ENCODE measurements at places on chromosomes 6 and 20. TPM values are rescaled to one million over a fixed set of nuclear protein-coding genes. Genes with fewer than 3 reads are reported as not detected.

GRCh38 chr6:130560231-130560630 lies 194.4 kb downstream of the TMEM200A start:
- peak; percentile 61 for DNase-seq

DNA sequence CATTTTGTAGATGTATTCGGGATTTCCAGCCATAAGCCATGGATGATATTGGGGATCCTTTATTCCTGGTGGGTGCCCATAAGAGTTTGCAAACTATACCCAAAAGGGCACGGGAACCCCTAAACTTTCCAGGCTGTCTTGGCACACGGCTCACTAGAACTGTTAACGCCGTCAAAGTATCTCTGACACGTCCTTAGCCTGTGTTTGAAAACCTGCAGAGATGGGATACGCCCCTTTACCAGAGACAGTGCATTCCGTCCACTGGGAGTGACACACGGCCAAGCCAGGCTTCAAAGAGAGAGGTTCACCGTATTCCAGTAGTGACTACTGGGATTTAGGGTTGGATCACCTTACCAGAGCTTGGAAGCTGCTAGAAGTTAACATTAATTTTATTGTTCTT lies 95.0 kb downstream of the THBS2 start:
- no peak for DNase-seq

DNA sequence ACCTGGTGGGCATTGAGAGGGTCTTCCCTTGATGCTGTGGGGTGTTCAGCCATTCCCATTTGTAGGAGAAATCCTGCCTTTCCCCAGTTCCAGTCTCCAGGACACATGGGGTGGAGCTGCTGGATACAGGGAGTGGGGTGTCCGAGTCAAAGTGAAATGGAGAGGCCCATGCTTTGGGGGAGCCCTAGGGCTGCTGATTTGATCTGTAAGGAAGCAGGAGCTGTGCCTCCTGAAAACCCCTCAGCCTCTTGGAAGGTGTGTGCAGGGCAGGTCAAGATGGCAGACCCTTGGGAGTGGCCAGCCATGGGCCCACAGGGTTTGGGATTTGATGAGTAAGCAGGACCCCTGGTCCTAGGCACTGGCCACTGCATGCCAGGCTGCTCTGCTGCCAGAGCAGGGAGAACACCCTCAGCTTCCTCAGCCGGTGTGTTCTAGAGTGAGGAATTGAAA lies 82.0 kb downstream of the SERAC1 start:
- DNase-seq: no peak

The RIPOR2 gene
- 1.7 TPM for total RNA-seq

DNA sequence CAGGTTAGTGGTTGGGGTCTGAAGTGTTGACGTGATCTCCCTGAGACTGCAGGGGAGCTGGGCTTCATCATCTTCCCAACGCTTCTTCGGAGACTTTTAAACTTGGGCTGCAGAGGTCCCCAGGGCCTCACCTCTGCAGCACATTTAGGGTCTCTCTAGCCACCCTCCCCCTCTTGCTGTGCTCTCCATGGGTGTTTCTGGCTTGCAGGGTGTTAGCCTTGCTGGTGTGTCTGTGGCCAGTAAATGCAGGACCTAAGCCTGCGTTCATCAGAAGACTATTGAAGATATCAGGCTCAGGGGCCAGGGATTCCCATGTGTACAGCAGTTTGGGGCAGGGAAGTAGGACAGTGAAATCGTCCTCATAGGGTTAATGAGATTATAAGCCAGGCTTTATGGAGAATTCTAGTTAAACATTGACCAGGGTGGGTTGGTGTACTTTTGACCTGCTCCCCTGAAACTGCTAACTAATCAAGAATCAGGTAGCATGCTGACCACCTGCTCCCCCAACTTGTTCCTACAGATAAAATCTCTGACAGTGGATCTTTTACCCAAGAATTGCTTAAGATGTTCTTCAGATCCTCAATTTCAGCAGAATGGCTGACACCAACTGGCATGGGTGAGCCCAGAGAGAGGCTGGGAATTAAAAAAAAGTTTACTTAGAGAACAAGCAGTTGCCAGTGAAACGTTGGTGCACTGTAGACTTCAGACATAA lies 3.8 kb upstream of the DDO start:
- DNase-seq: no peak

GRCh38 chr6:15489261-15489962 lies 173.4 kb downstream of the DTNBP1 start:
- DNase-seq: no peak

GRCh38 chr6:9412951-9413559 lies 977.7 kb upstream of the SLC35B3 start:
- peak; percentile 32 for DNase-seq

GRCh38 chr20:38434301-38434741 lies 807 bp downstream of the SNHG17 start:
- peak; percentile 28 for DNase-seq

- DNase-seq: no peak
Measured at GRCh38 chr6:137791281-137792159, 75.5 kb upstream of the TNFAIP3 start.

DNA sequence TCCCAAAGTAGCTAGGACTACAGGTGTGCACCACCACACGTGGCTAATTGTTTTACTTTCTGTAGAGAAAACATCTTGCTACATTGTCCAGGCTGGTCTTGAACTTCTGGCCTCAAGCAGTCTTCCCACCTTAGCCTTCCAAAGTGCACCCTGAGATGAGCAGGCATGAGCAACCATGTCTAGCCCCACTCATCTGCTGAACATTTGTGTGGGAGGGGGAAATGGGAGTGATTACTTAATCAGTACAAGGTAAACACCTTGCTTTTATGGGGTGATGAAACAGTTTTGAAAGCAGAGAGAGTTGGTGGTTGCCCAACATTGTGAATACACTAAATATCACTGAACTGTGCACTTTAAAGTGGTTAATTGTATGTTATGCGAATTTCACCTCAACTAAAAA lies 5.3 kb downstream of the APMAP start:
- no peak for DNase-seq

DNA sequence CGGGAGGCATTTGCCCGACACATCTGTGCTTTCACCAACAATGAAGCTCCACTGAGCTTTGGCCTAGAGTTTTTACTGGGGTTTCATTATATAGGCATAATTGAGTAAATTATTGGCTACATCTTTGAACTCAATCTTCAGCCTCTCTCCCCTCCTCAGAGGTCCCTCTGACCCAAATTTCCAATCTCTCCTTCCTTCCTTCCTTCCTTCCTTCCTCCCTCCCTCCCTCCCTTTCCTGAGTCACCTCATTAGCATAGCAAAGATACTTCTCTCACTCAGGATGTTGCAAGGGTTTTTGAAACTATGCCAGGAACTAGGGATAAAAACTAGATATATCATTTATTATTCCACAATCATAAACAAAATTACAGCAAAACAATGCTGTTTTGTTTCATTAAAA lies 238.2 kb upstream of the PRND start:
- peak; percentile 56 for DNase-seq

- no peak for DNase-seq
Measured at GRCh38 chr6:15363523-15364400, 117.9 kb downstream of the JARID2 start.

The PKIB gene
- 0.57 TPM for total RNA-seq

The APMAP gene
- total RNA-seq: 126 TPM

- DNase-seq: peak; percentile 34
Measured at GRCh38 chr20:38272961-38273360, 12.4 kb upstream of the KIAA1755 start.

DNA sequence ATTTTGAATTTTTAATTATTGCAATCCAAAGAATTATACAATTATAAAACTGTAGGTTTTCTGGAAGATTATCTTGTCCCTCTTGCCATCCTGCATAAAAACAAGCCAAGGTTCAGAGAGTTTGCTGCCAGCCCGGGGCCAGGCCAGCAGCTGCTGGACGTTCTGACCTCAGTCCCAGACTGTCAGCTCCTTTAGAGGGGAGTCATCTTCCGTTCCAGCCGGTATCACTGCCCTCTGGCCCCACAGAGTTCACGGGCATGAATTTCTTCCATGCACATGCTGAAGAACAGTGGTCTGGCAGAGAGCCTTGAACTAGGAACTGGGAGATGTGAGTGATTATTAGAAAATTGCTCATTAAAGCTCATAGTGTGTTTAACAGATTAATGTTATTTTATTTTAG lies 130.4 kb upstream of the QKI start:
- peak; percentile 45 for DNase-seq

The KHDC3L gene
- total RNA-seq: not detected

- DNase-seq: no peak
Measured at GRCh38 chr6:37310966-37311365, 42.8 kb upstream of the RNF8 start.

The OR2H2 gene
- not detected for total RNA-seq

DNA sequence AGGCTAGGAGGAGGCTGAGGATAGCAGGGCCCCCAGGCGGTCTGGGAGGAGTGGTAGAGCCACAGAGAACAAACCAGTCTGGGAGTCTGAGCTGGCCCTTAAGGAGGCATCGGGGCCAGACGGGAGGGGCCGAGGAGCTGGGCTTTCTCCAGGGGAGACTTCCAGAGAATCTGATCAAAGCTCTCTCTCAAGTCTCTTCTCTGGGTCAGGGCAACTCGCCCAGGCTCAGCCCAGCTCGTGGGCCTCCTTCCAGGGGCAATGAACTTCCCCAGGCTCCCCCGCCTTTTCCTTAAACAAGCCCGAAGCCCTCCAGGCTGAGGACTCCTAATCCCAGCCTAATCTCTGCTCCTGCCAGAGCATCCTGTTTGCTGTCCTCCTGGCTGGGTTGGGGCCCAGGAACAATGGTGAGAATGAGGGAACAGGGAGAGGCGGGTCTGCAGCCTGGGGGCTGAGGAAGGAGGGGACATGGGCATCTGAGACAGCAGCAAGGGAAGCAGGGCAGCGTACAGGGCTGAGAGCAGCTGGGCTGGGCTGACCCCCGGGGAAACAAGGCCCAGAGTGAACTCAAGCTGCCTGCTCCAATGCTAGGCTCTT lies 173.6 kb downstream of the ANKRD60 start:
- DNase-seq: no peak

DNA sequence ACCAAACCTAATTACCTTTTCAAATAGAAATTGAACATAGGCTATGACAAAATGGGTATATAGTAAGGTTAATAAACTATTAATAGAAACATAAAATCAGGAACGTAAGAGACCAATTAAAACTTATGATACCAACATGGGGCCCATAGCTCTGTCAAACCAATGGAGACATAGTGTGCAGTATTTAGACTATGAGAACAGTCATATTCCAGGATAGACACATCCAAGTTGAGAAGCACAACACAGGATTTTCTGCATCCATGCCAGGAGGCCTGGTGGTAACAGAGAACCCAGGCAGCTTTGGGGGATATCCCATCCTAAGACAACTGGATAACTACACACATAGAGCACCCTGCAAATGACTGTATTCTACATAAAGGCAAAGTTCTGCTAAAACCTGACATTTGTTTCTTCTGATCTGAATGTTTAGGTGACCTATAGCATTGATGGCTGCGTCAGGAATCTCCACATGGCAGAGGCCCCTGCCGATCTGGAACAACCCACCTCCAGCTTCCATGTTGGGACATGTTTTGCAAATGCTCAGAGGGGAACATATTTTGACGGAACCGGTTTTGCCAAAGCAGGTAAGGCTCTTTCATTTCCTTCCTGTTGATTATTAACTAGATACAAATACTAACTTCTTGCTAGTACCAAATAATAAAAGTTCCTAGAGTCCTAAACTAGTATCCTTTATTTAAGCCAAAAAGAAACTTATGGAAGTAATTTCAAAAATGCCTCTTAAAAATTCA lies 202.7 kb downstream of the ARHGAP18 start:
- DNase-seq: no peak

DNA sequence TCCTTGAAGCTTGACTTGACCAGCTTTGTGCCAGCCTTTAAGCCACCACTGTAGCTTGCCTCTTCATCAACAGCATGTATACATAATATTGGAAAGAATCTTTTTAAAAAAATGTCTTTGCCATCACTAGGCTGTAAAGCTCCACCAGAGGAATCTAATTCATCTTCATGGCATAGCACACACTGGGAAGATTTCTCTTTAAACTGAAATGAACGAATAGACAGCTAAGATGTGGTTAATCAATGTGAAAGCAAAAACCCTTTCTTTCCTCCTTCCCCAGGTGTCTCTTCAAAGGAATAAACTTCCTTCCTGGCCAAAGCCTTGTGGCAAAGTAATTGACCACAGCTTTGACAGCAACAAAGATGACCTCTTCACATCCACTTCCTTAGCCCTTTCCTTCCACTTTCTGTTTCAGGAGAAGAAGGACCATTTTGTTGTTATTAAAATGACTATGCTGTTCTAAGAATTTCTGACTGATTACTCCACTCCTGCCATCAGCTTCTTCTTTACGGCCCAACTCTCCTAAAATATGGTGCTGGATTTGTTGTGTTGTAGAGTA lies 428.7 kb upstream of the SOX4 start:
- no peak for DNase-seq
